ENCODE measurements at places on chromosomes 16 and 17.

DNA sequence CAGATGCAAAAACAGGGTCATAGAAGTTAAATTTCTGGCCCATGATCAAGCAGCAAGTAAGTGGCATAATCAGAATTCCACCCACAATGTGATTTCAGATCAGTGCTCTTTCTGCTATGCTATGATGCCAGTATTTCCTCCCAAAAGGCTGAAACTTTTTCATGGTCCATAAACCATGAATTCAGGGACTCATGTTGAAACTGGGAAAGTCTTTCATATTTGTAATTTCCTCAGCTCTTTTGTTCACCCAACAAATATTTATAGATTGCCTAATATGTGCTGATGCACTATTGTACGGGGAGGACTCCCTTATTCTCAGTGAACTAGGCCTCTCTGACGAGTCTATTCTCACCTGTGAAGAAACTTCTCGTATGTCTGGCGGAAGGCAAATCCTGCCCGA is 156.3 kb downstream of the MYO1D start:
- no peak for DNase-seq

DNA sequence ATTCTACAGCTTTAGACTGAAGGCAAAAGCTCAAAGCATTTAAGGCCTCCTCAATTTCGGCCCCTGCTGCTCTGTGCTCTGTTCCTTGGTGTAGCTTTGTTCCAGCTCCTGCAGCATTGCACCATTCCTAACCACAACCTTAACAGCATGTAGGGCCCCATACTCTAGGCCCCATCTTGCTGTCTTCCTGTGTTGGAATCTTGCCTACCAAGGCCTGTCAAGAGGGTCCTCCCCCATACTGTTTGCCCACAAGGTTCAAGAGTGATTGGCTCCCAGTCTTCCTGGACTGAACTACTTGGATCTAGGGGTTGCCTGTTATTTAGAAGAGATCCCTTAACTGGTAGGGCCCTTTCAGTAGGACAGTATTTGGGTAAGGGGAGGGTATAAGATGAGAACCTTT is 26.8 kb downstream of the TRPV2 start:
- no peak for DNase-seq

DNA sequence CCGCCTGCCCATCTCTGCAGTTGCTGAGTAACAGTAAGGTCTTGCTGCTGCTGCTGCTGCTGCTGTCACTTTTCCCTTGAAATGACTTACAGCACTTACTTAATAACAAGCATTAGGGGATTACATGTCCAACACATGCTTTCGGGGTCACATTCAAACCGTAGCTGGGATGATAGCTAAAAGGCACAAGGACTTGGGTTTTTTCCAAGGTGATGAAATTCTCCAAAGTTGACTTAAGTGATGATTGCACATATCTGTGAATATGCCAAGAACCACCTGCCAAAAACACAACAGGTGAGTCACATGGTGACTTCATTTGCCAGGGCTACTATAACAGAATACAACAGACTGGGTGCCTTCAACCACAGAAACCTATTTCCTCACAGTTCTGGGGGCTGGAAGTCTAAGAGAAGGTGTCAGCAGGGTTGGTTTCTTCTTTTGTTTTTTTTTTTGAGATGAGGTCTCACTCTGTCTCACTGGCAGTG is 121.9 kb upstream of the TNRC6C start:
- DNase-seq: no peak

DNA sequence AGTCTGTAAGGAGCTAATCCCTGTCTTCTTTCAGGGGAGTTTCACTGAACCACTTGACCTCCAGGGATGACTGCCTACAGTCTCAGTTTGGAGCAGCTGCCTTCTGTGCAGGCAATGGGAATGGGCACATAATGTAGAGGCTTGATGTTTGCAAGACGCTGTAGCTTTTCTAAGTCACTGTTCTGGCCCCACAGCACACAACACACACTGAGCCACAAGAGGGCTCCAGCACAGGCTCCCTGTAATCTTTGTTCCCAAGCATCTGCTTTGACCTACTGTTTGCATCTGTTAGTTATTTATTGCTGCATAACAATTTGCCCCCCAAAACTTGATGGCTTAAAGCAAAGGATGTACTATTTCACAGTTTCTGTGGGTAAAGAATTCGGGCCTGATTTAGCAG is 419.0 kb upstream of the ASIC2 start:
- no peak for DNase-seq

DNA sequence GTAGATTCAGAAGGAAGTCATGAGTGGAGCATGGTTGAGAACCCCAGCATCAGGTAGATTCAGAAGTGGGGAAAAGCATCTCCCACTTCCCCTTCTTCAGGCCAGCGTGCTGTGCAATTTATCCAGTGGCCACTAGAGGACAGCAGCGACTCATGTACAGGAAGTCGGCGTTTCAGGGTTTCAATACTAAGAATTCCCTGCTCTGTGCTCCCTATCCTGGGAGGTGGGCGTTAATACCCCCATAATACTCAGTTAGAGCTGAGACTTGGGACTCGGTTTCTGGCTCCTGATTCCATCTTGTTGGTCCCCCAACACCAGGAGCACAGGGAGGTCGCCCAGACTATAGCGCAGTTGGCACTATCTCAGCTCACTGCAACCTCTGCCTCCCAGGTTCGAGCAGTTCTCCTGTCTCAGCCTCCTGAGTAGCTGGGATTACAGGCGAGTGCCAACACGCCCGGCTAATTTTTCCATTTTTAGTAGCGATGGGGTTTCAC is 75.3 kb upstream of the AMZ2 start:
- DNase-seq: peak; percentile 58

- DNase-seq: no peak
Measured at GRCh38 chr17:52294301-52294700, 135.8 kb upstream of the CA10 start.

GRCh38 chr16:56611281-56611833 is 3.0 kb downstream of the MT2A start:
- DNase-seq: no peak

GRCh38 chr16:80100186-80100585 is 440.6 kb upstream of the DYNLRB2 start:
- no peak for DNase-seq

- DNase-seq: no peak
Measured at GRCh38 chr16:88940862-88941817, 35.9 kb downstream of the CBFA2T3 start.

- no peak for DNase-seq
Measured at GRCh38 chr16:8818504-8819270, 21.0 kb downstream of the PMM2 start.

DNA sequence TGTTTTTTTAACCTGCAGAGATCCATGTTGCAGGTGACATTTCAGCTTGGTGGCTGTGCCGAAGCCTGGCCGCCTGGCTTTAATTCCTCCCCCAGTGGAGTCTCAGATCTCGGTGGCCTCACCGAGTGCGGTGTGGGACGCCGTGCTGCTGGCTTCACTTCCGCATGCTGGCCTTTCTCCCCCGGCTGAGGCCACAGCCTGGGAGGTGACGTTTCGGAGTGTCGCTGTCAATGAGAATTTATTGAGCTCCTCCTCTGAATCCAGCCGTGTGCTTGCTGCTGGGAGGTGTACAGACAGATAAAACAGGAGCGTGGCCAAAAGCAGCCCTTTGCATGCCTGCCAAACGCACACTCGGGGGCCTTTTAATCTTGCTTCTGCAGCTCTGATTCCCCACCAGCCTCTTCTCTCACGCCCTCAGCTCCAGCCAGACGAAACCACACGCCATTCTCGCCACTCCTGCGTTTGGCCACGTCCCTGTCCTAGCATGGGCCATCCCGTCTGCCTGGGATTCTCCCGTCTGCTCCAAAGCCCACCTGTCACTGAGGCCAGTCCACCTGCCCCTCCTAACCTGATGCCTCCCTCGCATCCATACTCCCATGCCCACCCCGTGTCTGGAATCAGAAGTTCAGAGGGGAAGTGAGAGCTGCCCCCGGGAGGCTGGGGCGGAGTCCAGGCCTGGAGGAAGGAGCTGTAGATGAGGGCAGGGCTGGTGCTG is 3.6 kb downstream of the GSE1 start:
- no peak for DNase-seq

- no peak for DNase-seq
Measured at GRCh38 chr17:43552229-43552837, 6.2 kb upstream of the ETV4 start.

GRCh38 chr16:1789643-1790045 is 3.9 kb downstream of the IGFALS start:
- no peak for DNase-seq

GRCh38 chr17:78991906-78992532 is 12.3 kb upstream of the LGALS3BP start:
- DNase-seq: no peak

DNA sequence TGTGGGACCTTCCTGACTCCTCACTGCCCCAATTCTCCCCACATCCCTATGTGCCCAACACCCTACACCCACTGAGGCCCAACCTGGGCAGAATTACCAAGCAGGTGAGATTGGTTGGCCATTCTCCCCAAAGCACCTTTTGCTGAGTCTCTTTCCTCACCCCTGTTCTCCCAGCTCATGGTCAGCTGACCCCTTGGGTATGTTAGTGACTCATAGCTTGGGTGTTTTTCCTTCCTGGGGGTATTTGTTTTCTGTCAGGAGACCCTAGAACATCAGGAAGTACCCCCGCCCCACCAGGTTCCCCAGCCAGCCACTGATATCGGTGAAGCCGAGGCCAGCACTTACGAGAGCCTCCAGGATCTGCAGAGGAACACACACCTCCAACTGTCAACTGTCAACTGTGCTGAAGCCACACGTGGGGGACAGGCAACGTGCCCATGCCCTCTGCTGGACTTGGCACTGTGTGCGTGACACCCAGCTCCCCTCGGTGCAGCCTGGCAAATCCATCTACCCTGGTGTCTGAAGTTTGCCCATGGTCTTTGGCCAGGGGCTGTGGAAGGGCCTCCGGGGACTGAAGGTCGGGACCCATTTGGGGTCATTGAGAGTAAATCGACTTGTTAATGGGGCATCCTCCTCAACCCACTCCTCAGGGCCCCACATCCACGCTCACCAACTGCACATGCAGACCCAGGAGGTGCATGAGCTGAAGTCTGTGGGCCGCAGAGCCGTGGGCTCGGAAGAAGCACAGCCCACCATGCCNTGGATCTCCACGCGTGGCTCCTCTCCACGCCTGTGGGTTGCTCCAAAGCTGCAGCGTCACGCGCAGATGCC is 53.1 kb downstream of the METRNL start:
- DNase-seq: no peak

DNA sequence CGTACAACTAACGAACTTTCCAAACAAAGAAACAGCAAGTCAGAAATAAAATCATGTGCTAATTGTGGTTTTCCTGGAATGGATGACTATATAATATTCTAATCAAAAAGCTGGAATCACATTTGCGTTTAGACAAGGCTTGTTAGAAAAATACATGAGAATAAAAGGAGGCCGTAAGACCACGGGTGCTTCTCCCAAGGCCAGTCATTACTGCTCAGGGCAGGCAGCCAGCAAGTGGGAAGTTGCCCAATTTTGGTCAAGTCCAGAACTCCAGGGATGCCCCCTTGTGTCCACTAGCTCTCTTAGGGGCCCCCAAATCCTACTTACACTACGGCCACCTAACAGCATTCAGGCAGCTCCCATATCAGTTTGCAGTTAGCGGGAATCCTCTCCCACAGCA is 25.9 kb upstream of the LYRM9 start:
- no peak for DNase-seq

DNA sequence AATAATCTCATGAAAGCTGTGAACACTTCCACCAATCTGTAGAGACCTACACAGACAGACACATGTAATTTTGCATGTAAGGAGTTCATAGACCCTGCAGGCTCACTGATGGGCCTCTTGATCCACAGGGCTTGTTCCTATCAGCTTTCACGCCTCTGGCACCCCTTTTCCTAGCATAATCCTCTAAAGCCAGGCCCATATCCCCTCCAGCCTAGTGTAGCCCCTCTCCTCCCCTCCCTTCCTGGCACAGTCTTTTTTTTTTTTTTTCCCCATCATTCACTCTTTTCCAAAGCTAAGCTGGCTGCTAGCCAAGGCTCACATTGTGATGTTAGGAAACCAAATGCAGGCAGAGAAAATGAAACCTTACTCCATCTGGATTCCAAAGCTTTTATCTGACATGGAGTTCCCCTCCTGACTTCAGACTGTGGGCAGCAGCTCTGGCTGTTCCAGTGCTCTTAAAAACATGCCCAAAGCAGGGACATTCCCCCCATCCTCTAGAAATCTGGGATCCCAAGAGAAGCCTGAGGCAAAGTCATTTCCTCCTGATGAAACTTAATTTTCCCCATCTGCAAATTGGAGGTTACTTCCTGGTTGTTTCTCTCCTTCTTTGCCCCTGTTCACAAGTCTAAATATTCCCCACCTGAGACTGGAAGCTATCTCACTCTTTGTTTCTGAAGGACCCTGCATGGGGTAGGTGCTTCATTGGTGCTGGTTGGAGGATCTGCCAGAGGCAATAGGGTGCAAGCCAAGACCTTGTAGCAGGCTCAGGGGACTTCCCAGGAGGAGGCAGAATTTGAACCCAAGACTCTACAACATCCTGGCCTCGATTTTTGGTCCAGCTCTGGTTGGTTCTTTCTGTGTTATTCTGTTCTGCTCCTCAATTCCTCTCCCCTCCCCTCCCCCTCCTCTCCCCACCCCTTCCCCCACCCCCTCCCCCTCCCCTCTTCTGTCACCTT is 9.9 kb upstream of the CCL5 start:
- DNase-seq: no peak

DNA sequence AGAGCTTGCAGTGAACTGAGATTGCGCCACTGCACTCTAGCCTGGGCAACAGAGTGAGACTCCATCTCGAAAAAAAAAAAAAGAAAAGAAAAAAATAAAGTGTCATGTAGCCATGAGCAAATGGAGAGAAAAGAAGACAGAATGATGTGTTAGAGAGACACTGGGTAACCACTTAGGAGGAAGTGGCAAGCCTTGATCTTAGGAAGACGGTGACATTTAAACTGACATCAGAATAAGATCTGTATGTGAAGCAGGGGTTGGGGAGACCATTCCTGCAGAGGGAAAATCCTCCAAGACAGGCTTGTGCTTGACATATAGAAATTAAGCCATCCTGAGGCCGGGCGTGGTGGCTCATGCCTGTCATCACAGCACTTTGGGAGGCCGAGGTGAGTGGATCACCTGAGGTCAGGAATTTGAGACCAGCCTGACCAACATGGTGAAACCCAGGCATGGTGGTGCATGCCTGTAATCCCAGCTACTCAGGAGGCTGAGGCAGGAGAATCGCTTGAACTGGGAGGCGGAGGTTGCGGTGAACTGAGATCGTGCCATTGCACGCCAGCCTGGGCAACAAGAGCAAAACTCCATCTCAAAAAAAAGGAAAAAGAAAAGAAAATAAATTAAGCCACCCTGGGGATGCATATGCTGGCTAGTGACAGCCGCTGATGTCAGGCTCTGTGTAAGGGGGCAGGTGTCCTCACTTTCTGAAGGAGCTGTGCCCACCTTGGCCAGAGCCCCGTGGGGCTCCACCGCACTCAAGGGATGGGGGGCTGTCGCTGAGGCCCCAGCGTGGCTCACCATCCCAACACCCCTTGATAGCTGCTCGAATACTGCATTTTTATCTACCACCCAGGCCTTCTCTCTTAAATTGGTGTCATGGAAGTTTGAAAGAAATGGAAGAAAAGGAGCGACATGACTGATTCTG is 13.1 kb upstream of the CYB5B start:
- no peak for DNase-seq

- DNase-seq: no peak
Measured at GRCh38 chr17:69117855-69118784, 23.6 kb downstream of the ABCA6 start.

GRCh38 chr17:81341516-81342268 is 46.6 kb upstream of the SLC38A10 start:
- DNase-seq: no peak

- no peak for DNase-seq
Measured at GRCh38 chr17:12406623-12407215, 259.0 kb upstream of the MYOCD start.

- no peak for DNase-seq
Measured at GRCh38 chr17:16044487-16044886, 44.9 kb downstream of the TTC19 start.

Data from stimulated activated CD8-positive, alpha-beta memory T cell treated with anti-CD3 and anti-CD28 coated beads, Interleukin-2, amount 100 ng/mL, for 1 hour (primary cell).